ENCODE measurements at places on chromosomes 2 and 18.

- no peak for DNase-seq
These were observed 12.6 kb upstream of the L3MBTL4 start for GRCh38 chr18:6427286-6427685.

GRCh38 chr2:101843471-101843870 lies 146.0 kb downstream of the MAP4K4 start:
- no peak for DNase-seq

GRCh38 chr18:31557446-31557845 lies 34.2 kb upstream of the TTR start:
- no peak for DNase-seq

- DNase-seq = no peak
These were observed 87.0 kb upstream of the ID2 start for GRCh38 chr2:8594731-8595427.

GRCh38 chr2:120140866-120141265 lies 82.3 kb downstream of the TMEM185B start:
- DNase-seq = no peak

GRCh38 chr18:27250471-27250870 lies 65.4 kb upstream of the CHST9 start:
- DNase-seq = no peak

DNA sequence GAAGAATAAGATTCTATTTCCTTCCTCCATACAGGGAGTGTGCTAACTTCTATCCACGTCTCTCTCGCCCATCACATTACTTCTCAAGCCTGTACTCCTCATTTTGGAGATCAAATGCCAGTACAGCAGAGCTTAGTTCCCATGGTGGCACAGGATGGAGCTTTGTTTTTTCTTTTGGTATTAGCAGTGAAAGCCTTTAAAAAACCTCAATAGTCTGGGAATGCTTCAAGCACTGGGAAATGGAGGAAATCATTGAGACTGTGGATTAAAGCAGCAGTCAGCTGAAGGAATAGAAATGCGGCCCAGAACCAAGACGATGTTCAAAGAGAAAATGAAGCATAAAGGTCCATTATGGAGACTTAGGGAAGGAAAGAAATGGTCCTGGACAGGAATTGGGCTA lies 102.3 kb downstream of the NRXN1 start:
- no peak for DNase-seq

DNA sequence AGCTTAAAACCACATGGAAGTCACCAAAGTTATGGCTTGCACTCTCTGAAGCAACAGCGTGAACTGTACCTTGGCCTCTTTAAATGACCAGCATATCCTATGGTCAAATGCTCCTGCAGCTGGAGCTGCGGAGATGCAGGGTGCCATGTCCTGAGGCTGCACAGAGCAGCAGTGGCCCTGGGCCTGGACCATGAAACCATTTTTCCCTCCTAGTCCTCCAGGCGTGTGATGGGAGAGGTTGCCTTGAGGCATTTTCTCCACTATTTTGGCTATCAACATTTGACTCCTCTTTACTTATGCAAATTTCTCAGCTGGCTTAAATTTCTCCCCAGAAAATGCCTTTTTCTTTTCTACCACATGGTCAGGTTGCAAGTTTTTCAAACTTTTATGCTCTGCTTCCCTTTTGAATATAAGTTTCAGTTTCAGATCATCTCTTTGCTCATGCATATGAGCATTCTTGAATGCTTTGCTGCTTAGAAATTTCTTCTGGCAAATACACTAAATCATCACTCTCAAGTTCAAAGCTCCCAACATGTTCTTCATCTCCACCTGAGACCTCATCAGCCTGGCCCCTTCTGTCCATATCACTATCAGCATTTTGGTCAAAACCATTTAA lies 82.9 kb upstream of the TMEFF2 start:
- DNase-seq = no peak

DNA sequence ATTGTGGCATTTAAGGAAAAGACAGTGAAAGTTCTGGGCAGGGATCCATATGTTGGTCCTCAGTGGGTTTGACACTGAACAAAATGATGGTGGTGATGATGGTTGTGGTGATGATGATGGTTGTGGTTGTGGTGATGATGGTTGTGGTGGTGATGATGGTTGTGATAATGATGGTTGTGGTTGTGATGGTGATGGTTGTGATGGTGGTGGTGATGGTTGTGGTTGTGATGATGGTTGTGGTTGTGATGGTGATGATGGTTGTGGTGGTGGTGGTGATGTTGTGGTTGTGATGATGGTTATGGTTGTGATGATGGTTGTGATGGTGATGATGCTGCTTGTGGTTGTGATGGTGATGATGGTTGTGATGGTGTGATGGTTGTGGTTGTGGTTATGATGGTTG lies 308.7 kb downstream of the AGAP1 start:
- no peak for DNase-seq

DNA sequence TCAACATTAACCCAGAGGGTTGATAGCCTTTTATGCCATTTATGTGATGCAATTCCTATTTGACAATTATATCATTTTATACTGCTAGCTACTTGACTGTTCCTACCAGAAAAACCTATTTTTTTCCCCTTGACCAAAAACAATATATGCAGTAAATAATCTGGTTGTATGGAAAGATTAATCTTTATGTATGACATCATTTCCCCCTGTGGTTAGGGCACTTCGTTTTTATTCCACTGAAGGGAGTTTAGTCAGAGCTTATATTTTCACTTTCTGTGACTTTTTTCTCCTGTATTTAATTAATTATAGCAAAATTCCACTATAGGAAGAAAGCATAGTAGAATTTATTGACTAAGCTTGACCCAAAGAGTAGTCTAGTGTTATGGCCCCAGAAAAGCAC lies 107.6 kb downstream of the HAUS1 start:
- DNase-seq = no peak
